ENCODE measurements at places on chromosomes 7 and 10.
A peak's percentile ranks its signal among the peaks of the same experiment; 100 is the strongest.

GRCh38 chr10:1923998-1924397 lies 186.7 kb upstream of the ADARB2 start:
- DNase-seq = no peak

DNA sequence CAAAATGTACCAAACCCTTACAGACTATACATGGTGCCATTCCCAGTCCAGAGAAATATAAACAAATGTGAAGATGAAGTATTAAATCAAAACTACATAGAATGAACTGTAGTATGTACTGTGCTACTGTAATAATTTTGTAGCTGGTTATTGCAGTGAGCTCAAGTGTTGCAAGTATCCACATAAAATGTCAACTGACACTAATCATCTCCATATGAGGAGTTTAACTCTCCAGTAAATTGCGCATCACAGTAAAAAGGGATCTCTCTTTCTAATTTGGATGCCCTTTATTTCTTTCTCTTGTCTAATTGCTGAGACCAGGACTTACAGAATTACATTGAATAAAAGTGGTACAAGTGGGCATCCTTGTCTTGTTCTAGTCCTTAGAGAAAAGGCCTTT lies 165.5 kb downstream of the CPED1 start:
- peak; percentile 20 for DNase-seq

- no peak for DNase-seq
These were observed 51.0 kb upstream of the TRIM8 start for GRCh38 chr10:102593074-102593803.

DNA sequence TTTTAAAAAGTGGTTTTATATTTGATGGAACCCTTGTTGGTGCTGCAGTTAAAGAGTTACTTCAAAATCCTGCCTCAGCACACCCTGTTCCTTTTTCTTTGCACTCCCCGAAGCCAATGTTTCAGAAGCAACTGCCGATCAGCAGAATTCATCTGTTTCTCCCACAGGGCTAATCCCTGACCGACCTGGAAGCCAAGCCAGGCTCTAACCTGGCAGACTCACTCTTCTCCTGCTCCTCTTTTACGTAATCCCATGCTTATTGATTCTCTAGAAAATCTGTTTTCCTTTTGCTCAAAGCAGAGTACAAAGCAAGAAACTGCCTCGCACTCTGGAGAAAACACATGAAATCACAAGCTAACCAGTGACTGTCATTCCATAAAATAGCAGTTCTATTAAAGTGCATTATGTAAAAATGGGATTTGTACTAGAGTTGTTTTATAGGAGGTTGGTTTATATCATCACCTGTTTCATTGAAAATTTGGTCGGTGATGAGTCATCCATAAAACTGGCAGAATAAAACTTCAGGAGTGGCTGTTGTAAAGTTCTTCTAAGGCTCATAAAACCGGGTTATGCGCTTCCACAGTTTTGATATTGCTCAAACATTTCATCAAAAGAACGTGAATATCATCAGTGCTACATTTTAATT lies 99.9 kb downstream of the CNTNAP2 start:
- no peak for DNase-seq
